ENCODE measurements at places on chromosomes 7 and 10.

- no peak for DNase-seq
Observed at GRCh38 chr10:83724471-83725241, 414.7 kb upstream of the GHITM start.

GRCh38 chr7:155276042-155276799 is 21.5 kb upstream of the INSIG1 start:
- no peak for DNase-seq

- no peak for DNase-seq
Observed at GRCh38 chr7:131403322-131403721, 75.6 kb downstream of the MKLN1 start.

- DNase-seq: no peak
Observed at GRCh38 chr7:11009631-11010030, 36.0 kb downstream of the PHF14 start.

- no peak for DNase-seq
Observed at GRCh38 chr10:114094795-114095194, 51.1 kb downstream of the ADRB1 start.

DNA sequence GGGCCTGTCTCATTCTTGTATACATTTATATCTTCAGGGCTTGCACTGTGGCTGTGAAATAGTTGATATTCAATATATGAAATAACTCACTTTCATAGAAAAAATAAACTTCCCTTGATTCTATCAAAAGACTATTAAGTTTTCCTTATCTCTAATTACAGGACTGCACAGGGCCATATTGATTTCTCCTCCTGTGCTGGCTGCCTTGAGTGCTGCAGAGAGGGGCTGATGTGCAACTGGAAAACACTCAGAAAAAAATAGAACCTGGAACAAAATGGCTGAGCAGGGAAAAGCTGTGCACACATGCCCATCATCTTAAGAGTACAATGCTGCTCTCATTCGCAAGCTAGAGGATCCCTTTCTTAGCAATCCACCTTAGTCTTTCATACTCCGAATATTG is 5.9 kb upstream of the HDAC9 start:
- no peak for DNase-seq

GRCh38 chr7:24578052-24578451 is 4.8 kb downstream of the PALS2 start:
- DNase-seq: no peak

DNA sequence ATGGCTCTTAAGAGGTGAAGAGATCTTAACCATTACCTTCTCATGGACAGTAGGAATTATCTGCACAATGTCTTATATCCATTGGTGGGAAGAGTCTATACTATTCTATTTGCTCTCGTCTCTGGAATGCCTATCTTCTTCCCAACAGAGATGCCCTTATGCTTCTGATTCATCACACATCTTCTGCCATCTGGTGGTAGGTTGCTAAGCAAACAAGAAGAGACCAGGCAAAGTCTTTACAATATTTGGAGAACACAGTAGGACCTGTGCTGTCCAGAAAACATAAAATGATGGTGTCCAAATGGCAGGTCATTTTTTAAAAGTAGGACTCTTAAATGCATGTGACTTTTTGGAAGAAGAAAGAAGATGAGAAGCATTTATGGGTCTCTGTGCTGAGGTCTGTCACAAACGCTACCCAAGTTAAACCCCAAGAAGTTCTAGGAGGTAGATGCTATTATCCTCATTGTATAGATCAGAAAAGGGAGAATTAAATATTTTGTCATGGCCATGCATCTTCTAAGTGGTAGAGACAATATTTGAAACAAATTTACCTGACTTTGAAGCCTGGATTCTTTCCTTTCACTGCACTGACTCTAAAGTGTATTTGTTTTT is 67.8 kb upstream of the NXPH1 start:
- DNase-seq: no peak

DNA sequence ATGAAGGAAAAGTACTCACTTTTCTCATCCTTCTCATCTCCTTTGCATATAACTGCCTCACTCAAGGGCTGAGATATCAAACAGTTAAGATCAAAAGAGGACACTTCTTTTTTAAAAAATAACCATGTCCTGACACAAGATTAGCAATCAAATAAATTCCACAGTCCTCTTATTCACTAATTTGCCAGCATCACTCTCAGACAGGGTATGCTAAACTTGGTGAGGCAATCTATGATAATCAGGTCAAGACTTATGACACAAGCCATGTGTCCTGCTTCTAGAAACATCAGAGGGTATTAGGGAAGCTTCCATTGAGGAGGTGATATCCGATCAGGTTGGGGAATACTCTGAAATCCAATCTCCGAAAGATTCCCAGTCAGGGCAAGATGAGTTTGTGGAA is 10.4 kb downstream of the PANK1 start:
- no peak for DNase-seq

GRCh38 chr7:106736508-106737201 is 75.7 kb upstream of the CCDC71L start:
- peak; percentile 35 for DNase-seq

GRCh38 chr10:98649170-98649569 is 202.4 kb upstream of the HPS1 start:
- DNase-seq: no peak

Data from activated naive CD4-positive, alpha-beta T cell treated with anti-CD3 and anti-CD28 coated beads, Interleukin-2, amount 50 U/mL, for 16 hours (primary cell).